Astrocyte of the hippocampus (primary cell): ENCODE measurements at places on chromosomes 4 and X.

DNA sequence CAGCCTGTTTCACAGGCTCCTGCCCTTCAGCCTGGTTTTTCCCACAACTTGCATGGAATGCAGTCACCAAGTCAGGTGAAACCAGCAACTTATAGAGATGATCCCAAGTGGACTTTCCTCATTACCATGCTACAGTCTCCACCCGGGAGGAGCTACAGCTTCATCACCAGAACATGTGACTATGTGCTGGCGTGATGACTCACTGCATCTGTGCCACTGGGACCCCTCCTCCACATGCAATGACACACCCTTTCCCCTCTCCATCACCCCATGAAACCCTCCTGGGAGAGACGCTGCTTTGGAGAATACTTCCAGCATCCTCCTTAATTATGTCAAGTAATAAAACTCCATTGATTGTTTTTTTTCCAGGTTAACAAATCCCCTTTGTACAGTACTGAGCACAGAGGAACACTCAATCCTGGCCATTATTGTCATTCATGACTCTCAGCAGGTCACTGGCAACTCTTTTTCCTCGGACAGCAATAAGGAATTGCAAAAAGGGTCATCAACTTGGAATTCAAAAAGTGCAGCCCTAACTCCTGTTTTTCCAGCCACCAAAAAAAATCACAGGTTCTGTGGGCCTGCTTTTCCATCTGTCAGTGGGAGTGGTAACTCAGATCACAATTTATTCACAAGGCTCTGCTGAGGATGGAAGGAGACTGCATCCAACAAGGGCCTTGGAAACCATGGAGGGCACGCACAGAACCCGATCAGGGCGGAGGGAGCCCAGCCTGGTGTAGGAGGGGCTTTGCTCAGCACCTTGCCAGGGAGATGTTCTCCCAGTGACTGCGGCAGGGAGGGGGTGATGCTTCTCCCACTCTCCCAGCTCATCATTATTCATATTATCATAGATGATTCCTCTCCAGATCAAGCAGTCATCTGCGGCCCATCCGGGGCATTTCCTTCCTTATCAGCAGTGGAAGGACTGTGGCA is 17.4 kb downstream of the QDPR start:
- peak; percentile 84 for DNase-seq

- peak; percentile 65 for DNase-seq
Measured at GRCh38 chr4:143514497-143514896, 995 bp downstream of the SMARCA5 start.

DNA sequence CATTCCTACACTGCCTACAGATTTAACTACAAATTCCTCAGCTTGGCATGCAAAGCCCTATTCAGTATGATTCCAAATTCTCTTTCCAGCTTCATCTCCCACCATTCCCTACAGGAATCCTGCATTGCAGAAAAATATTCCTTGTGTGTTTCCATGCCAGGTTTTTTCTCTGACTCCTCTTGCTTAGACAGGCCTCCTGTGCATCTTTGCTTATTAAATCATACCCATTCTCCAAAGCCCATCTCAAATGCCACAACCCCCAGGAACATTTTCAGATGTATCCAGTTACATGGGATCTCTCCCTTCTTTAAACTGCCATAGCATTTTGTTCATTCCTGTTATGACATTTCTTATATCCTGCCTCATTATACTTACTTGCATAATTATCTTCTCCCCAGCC is 106.4 kb upstream of the GRIA3 start:
- no peak for DNase-seq

DNA sequence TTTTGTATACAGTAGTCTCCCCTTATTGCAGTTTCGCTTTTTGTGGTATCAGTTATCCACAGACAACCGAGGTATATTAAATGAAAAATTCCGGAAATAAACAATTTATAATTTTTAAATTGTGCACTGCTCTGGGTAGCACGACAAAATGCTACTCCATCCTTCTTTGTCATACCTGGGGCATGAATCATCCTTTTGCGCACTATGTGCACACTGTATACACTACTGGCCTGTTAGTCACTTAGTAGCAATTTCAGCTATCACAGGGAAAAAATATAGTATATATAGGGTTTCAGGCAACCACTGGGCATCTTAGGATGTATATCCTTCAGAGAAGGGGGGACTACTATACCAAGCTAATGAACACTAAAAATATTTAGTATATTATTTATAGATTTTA is 198.8 kb upstream of the FAT4 start:
- DNase-seq: peak; percentile 39

GRCh38 chrX:45166781-45167180 is 33.9 kb downstream of the DIPK2B start:
- no peak for DNase-seq

- peak; percentile 91 for DNase-seq
Measured at GRCh38 chr4:139950568-139950967, 203.4 kb downstream of the MAML3 start.

DNA sequence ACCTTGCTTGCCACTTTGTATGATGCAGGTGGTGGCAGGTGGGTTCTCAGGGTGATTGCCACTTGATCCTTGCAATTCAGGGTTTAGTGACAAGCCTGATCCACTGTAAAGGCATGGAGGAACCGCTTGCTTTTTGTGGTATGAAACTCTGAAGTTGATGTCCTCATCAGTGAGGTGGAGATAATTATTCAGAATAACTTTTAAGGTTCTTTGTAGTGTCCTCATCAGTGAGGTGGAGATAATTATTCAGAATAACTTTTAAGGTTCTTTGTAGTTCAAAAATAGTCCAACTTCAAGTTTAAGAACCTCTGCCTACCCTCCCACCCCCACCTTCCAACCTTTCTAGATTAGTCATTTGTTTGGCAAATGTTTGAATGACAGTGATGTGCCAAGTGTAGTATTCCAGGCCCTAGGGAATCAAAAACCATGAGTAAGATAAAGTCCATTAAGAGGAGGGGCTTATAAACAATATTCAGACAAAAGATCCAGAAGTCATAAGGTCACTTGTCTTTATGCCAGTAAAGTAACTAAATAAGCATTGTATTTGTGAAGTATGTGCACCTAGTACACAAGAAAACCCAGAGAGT is 51.2 kb downstream of the DCUN1D4 start:
- DNase-seq: peak; percentile 60

- no peak for DNase-seq
Measured at GRCh38 chr4:28093071-28093470, 1232.4 kb downstream of the STIM2 start.

GRCh38 chr4:10809905-10810304 is 125.3 kb upstream of the CLNK start:
- DNase-seq: peak; percentile 15

DNA sequence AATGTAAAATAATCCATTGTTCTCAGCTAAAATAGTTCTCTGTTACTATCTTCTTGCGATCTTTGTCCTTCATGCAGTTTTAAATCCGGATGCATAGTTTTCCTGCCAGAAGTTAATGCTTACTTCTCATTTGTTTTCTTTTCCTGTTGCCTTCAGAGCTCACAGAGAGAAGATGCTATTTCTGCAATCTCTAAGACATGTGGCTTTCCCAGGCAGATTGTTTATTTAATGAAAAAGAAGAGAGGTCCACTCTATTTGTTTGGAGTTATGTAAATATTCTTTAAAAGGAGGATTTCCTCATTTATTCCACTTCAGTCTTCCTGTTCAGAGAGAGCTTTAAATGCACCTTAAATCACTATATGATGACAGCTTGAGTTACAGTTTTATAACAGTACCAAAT is 39.3 kb upstream of the HPGD start:
- no peak for DNase-seq

- DNase-seq: no peak
Measured at GRCh38 chrX:148214786-148215185, 233.6 kb downstream of the FMR1NB start.

GRCh38 chrX:16977771-16978170 is 31.3 kb downstream of the REPS2 start:
- no peak for DNase-seq

DNA sequence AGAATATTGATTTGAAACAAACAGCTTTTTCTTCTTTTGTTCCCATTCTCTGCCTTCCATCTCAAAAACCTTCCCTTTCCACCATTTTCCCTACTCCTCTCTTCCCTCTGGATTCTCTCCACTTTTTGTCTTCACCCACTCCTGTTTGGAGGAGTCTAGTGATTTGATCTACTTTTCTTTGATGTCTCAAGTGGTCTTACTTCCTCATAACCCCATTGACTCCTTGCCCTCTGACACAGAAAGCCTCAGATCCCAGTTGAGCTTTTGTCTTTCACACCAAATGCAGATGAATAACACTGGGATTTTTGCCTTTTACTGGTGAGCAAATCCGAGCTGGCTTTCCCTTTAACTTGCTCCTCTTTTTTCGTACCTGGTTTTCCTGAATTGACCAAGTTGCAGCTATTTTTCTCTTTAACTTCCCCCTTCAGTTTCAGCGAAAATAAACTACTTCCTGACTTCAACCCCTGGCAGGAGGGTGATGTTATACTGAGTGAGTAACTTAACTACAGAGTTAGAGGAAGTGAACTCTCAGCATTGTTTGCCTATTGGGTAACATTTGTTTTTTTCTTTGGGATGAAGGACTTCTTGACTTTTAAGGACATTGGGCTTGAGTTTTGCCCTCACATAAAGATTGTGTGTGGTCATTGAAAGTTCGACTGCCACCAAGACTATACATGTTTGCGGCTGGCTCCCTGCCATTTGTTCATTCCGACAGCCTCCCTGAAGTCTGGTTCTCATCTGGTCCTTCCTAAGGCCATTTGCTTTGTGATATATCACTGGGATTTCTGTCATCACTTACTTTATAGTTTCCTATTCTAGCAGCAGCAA is 392.8 kb upstream of the NR3C2 start:
- DNase-seq: no peak

DNA sequence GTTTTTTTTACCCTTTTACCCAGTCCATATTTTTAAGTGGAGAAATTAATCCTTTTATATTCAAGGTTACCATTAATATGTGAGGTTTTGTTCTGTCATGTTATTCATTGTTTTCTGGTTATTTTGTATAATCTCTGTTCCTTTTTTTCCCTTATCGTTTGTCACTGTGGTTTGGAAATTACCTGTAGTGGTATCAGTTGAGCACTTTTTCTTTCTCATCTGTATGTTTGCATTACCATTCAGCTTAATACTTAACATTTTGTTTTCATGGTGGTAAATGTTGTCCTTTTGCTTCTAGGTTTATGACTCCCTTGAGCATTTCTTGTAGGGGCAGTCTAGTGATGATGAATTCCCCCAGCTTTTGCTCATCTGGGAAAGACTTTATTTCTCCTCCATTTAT is 6.6 kb downstream of the ETDC start:
- no peak for DNase-seq

DNA sequence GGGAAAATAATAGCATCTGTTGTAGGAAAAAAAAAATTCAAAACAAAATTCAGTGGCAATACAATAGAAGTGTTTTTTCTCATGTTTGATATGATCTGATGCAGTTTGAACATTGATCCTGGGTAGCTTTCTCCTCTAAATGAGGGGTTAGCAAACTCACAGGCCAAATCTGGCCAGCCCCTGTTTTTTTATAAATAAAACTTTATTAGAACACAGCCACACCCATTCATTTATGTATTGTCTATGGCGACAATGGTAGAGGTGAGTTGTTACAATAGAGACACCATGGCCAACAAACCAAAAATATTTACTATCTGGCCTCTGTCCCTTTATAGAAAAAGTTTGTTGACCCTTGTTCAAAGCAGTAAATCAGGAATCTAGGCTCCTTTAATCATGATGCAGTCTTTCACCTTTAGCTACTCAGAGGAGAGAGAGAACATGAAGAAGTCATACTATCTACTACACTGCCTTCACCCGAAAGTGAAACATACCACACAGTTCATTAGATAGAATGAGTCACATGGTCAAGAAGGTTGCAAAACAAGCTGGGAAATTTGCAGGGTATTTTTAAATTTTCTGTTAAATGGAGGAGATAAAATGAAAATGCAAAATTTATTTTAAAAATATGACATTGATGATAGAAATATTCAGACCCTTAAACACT is 186.6 kb upstream of the MAOA start:
- DNase-seq: no peak

- DNase-seq: no peak
Measured at GRCh38 chr4:16760617-16761363, 137.7 kb downstream of the LDB2 start.

- no peak for DNase-seq
Measured at GRCh38 chr4:152734015-152734698, 45.4 kb downstream of the TIGD4 start.

- no peak for DNase-seq
Measured at GRCh38 chrX:19034025-19034424, 50.1 kb upstream of the PHKA2 start.

- DNase-seq: no peak
Measured at GRCh38 chr4:14361084-14361483, 641.2 kb upstream of the CPEB2 start.

GRCh38 chr4:15963001-15963451 is at the start of gene FGFBP2:
TSS of gene FGFBP2 (minus strand) at chr4:15963175. CDS start at chr4:15963129, 46 bp downstream.
- peak; percentile 77 for DNase-seq

- no peak for DNase-seq
Measured at GRCh38 chrX:68163441-68163840, 269.9 kb downstream of the OPHN1 start.

- no peak for DNase-seq
Measured at GRCh38 chr4:123495530-123495929, 98.9 kb downstream of the SPRY1 start.

DNA sequence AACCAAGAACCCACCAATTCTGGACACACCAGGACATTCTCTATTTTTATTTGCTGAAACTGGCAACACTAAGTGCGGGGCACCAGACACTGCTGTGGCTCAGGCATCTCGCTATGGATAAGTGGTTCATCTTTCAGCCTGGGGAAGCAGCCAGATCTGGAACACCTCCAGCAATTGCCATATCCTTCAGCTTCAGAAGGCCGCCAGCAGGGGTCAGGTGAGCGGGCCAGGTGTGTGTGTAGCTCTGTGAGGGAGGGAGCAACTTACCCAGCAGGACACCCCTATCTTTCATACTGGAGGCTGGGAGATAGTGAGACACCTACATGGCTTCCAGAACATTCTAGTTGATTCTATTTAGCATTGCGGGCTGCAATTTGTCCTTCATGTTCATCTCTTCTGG is 57.0 kb upstream of the GBA3 start:
- no peak for DNase-seq

- no peak for DNase-seq
Measured at GRCh38 chr4:120667102-120667501, 255.4 kb downstream of the PRDM5 start.

- DNase-seq: no peak
Measured at GRCh38 chr4:6449746-6450369, 22.6 kb downstream of the PPP2R2C start.
